ENCODE measurements at places on chromosomes 2 and 18.

DNA sequence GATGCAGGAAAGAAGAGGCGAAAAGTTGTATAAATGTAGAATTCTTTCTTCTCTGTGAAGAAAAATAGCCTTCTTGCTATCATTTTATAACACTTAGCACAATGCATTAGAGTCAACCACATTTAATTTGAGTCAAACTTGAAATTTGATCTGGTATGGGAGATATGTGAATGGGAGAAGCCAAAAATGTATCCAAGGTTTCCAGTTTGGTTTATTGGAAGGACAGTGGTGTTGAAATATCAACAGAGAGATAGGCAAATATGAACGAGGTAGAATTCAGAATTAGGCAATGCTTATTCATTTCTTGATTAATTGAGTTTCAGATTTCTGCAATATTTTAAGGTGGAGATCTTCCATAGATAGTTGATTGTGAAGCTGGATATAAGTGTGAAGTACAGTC lies 991.9 kb upstream of the CHAC2 start:
- DNase-seq, result no peak

GRCh38 chr2:60612033-60612432 lies 58.6 kb upstream of the BCL11A start:
- no peak for DNase-seq

DNA sequence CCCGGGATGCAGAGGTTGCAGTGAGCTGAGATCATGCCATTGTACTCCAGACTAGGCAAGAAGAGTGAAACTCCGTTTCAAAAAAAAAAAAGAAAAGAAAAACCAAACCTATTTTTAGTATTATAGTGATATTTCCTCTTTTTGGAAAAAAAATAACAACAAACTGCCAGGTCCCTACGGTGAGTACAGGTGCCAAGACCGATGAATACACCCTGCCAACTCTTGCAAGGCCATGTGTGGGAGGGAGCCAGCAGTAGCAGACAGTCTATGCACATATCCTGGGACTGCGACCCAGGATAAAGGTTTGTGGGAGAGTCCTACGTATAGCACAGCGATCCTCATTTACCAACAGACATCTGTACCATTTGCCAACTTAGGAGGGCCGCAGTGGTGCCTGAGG lies 69.6 kb upstream of the DNMT3A start:
- DNase-seq, result no peak

DNA sequence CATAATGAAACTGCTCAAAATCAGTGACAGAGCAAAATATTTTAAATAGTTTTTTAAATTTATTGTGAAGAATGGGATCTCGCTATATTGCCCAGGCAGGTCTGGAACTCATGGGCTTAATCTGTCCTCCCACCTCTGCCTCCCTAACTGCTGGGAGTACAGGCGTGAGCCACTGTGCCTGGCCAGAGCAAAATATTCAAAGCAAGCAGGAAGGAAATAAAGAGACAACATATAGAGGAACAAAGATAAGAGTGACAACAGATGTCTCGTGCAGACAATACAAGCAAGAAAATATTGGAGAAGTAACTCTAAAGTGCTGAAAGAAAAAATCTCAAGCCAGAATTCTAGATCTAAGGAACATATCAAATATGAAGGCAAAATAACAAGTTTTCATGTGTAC lies 5.0 kb upstream of the SCLY start:
- DNase-seq, result no peak

DNA sequence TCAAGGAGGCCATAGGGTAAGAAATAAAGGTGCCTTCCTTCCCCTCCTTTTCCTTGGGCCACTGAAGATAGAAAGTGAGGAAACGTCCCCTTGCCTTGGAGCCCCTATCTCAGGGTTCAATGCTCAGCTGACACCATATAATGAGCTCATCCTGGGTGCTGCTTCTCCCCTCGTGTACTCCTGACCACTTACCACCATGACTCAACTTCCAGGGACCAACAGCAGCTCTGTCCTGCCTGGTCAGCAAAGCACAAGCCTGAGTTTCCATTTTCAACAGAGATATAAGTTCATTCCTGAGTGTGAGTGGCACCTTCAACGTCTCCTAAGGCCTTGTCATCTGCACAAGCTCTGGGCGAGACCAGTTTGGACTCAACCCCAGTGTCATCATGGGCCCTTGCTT lies 151.2 kb downstream of the CAPN13 start:
- no peak for DNase-seq

GRCh38 chr2:56117764-56118163 lies 66.0 kb upstream of the CCDC85A start:
- DNase-seq, result no peak

DNA sequence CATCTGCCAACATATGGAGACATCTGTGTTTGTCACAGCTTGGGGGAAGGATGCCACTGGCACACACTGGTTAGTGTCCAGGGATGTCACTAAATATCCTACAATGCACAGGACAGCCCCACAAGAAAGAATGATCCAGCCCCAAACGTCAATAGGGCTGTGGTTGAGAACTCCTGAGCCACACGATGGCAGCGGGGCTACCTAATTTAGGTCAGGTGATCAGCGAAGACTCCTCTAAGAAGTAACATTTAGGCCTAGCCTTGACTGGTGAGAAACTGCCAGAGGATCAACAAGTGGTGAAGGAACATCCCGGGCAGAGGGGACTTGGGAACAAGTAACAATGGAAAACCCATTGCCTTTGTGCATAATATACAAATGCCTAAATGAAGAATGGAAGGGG lies 5.0 kb upstream of the TGIF1 start:
- DNase-seq, result no peak

- no peak for DNase-seq
Observed at GRCh38 chr2:144513388-144514101, 6.4 kb downstream of the ZEB2 start.

GRCh38 chr2:191675807-191676721 lies 1.9 kb upstream of the NABP1 start:
- DNase-seq, result no peak

DNA sequence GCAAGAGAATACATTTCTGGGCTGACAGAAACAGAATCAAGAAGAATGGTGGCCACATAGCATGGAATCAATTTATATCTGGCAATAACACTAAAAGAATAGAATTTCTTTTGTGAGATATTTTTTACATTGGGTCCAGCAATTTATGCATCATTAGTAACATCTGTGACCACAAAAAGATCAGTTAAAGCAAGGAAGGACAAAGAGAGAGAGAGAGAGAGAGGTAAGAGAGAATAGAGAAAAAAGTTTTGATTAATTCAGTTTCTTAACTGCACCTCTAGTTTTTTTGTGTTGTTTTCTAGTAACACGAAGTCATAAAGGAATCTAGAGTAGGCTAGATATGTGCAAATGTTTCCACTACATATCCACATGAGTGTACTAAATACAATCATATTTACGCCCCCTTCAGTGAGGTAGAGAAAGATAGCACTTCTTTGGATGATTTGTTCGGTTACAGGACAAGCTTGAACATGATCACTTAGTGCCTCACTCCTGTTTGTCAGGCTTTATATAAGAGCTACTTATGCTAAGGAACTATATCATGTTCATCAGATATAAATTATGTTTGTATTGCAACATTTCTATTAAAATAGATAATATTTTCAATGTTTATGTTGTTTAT lies 247.4 kb upstream of the COL3A1 start:
- DNase-seq, result no peak

GRCh38 chr2:203694191-203694590 lies 12.2 kb upstream of the CD28 start:
- no peak for DNase-seq

- DNase-seq, result no peak
Observed at GRCh38 chr2:161418715-161419637, 2.9 kb downstream of the TBR1 start.

- DNase-seq, result no peak
Observed at GRCh38 chr2:2170189-2170588, 160.9 kb downstream of the MYT1L start.

GRCh38 chr2:12556762-12557161 lies 160.0 kb upstream of the TRIB2 start:
- DNase-seq, result no peak

GRCh38 chr2:23230885-23231284 lies 154.1 kb upstream of the KLHL29 start:
- no peak for DNase-seq

- DNase-seq, result no peak
Observed at GRCh38 chr18:9958861-9959399, 45.1 kb downstream of the VAPA start.

- no peak for DNase-seq
Observed at GRCh38 chr2:95007822-95008221, 17.7 kb upstream of the MAL start.

GRCh38 chr2:181697571-181697970 lies 17.3 kb upstream of the NEUROD1 start:
- no peak for DNase-seq

DNA sequence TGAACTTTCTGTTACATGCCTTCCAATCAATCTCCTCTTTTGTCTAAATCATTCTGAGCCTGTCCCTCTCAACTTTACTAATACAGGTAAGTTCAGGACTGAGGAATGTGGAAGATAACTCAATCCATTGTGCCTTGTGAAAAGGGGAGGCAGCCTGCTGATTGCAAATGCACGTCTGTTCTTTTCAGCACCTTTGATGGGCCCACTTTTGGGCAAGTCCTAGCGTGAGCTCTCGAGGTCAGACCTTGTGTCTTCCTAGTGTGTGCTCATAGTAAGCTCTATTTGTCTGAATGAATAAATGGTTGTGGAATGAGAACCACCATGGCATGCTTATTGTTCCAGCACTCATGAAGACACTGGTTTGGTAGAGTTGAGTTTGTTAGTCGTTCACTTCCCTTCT lies 50.4 kb upstream of the REL start:
- DNase-seq, result no peak

- DNase-seq, result no peak
Observed at GRCh38 chr2:37464067-37464466, 119.6 kb downstream of the QPCT start.

DNA sequence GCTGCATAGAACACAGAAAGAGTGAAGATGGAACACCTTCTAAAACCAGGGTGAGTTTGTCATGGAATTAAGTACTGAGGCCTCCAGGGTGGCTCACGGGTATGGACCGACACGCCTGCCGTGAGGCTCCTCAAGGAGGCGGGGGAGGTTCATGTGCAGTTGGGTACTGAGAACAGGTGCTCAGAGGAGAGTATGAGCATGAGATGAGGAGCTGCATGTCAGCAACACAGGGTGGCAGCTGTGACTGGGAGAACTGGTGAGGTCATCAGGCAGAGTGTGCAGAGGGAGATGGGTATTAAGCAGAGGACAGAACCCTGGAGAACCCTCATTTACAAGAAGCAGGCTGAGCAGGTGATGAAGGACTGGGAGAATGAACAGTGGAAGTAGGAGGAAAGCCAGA lies 63.2 kb upstream of the KLHL29 start:
- DNase-seq, result no peak

DNA sequence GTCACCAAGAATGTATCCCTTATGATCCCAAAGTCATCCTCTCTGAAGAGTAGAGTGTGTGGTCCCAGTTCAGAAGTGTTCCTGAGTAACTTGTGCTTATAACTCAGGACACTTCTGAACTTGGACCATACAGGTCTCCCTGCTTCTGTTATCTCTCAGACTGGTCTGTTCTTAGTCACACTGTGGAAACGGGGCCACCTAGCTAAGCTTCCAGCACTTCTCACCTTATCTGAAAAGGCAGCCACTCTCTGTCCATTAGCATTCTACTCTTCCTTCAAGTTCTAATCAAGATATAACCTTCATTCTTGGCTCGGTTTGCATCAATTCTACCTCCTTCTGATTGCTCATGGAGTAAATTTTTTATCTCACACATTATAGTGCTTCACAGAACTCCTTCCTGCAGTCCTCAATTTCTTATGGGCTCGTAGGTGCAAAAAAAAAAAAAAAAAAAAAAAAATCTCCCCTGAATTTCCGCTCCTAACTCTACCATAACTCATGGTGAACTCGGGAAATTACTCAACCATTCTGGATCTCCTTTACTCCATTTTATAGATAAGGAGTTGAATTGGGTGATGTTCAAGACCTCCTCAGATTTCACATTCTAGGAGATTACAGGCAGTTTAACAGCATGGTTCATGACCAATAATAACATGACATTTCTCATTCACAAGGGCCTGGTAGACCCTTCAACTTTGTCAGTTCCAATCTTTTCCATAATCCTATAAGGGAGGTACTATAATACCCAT lies 108.4 kb downstream of the TACR1 start:
- no peak for DNase-seq

DNA sequence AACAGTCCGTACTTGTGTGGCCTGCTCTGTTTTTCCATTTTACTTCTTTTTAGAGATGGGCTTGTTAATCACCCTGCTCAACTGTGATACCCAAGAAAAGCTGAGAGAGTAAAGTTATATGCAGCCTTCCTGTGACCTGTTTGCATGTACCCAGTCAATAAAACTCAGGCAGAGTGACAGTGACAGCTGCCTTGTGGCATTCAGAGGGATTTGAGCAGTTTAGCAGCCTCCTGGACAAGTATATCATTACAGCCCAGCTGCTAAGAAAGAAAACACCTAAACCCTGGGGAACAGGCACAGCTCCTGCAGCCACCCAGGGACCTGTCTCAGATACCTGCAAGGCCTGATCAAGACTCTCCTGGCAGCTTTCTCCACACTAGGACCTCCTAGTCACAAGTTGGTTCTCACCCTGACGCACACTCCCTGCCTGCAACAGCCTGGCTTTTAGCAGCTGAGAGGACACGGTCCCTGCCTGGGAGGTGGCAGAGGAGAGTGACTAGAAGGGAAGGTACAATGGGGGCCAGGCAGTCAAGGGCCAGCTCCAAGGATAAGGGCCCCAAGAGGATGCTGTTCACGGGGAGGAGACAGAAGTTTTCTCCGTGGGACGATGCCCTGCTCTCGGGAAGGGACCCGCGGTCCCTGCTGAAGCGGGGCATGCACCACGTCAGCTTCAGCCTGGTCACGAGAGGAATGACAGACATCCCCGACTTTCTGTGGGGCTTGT lies at the start of gene LRRC30:
Gene LRRC30 (plus strand): TSS at position 464 of the 724 bp plus-strand sequence. CDS start 50 bp downstream, at position 514.
- DNase-seq, result no peak

DNA sequence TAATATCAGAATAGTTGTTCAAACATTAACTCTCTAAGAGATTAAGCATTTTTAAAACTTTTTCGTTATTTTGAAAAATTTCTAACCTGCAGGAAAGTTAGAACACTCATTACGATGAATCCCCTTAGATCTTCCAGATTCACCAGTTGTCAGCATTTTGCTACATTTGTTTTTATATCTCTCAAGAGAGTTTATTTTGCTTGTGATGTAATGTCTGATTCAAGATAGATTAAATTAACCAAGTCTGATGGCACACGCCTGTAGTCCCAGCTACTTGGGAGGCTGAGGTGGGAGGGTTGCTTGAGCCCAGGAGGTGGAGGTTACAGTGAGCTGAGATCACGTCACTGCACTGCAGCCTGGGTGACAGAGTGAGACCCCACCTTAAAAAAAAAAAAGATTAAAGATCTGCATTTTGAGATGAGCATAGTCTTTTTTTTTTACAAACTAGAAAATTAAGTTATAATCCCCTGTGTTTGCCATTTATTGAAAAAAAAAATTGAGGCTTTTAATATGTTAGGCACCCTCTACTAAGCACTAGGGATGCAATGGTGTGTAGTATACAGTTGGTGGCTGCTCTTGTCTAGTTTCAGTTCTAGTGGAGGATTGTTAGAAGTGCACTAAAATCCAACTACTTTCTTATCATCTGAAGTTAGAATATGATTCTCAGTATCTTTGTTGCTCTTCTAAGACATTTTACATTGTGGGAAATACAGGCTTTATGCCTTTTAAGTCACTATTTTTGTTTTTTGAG lies 20.9 kb downstream of the RAB10 start:
- DNase-seq, result no peak

Measured in pulmonary artery endothelial cell (primary cell).